Stimulated activated CD4-positive, alpha-beta T cell treated with anti-CD3 and anti-CD28 coated beads, TNF-alpha, amount 100 ng/mL, for 1 hour (primary cell): ENCODE measurements at places on chromosomes 5 and 9.

DNA sequence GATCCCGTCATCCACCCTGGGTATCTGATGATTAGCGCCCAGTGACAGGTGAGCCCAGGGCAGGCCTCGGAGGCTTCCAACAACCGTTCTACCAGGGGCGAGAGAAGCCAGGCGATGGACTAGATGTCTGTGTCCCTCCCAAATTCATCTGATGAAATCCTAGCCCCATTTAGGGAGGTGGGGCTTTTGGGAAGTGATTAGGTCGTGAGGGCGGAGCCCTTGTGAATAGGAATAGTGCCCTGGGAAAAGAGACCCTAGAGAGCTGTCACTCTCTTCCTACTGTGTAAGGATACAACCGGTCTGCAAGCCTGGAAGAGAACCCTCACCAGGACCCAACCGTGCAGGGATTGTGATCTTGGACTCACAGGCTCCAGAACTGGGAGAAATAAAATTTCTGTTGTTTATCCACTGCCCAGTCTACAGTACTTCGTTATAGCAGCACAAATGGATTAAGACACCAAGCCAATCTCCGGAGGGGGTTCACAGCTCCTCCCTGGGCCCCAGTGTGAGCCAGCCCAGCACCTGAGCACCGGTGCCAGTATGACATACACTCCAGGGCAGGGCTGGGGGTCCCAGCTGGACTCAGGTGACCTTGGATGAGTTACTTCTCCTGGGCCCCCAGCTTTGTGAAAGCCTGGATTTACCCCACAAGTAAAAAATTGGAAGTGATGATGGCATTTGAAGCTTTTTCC, 162.2 kb downstream of the DAB2IP start:
- DNase-seq, result no peak

GRCh38 chr5:90875456-90875855, 316.9 kb downstream of the ADGRV1 start:
- no peak for DNase-seq

DNA sequence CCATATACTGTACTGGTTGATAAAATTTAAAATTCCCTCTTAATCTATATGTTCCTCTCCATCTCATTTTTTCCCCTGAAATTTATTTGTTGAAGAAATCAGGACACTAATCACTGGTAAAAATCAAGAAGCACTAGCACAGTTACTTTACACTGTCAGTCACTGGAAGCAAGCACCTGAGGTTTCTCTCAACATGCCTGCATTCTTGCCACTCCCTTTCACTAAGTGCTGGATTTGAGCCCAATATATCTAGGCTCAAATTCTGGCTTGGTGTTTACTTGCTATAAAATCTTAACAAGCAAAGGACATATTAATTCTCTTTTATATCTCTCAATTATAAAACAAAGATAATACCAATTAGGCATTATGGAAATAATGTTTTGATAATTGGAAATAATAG, 58.6 kb downstream of the DIAPH1 start:
- no peak for DNase-seq

- no peak for DNase-seq
These were observed 96.5 kb downstream of the ARHGAP26 start for GRCh38 chr5:142866563-142867275.

DNA sequence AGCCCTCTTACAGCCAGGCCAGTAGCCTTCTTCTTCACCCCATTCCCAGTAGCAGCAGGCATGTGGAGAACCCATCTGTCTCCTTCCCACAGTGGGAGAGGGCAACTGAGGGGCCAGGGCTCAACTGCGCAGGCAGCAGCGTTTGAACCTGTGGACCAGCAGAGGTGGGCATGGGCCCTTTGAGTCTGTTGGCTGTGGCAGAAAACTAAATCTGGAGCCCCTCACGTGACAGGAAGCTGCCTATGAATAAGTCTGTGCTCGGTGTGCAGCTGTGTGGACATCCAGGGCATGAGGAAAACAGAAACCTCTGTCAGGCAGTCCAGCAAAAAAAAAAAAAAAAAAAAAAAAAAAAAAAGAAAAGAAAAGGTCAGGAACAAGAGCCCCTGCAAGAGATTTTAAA, 189.2 kb upstream of the NR3C1 start:
- no peak for DNase-seq

DNA sequence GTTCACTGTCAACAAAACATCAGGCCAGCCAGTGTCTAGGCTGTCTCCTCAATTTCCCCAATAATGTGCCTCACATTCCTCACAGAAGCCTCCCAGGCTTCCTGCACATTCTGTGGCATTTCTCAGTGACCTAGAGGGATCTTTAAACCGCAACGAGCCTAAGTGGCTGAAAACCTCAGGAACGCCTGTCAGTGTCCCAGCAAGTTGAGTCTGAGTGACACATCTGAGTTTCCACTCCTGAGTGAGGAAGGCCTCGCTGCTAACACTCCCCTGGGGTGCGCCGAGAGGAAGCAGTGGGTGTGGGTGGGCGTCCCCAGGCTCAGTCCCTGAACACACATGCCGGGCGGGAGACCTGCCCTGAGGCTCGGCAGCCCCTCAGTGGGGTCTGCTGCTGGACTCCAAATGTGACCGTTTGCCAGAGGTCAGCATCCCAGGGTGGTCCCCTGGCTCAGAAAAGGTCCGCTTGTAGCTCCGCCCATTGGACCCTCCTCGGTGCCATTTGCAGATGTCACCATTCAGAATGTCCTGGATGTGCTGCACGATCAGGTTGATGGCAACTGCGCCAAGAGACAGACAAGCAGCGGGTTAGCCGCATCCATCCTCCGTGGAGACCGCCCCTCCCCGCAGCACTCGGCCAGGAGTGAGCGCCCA, 6.3 kb downstream of the UCK1 start:
- no peak for DNase-seq

DNA sequence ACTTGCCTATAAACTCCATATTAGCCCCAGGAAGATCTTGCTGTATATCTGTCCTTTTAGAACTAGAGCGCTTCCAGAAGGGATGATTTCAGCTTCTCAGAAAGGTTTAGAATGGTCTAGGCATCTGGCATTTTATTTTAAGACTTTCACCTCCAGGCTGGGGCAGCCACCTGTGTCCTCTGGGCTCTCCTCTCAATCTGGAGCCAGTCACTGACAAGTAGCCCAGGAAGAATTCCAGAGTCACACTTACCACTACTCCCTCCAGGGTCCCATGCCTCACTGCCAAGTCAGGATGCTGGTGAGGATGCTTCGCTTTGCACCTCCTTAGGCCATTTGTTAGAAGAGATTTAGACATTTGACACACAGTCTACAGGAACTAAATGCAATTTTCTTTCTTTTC, 20.8 kb downstream of the B4GALT1 start:
- no peak for DNase-seq

DNA sequence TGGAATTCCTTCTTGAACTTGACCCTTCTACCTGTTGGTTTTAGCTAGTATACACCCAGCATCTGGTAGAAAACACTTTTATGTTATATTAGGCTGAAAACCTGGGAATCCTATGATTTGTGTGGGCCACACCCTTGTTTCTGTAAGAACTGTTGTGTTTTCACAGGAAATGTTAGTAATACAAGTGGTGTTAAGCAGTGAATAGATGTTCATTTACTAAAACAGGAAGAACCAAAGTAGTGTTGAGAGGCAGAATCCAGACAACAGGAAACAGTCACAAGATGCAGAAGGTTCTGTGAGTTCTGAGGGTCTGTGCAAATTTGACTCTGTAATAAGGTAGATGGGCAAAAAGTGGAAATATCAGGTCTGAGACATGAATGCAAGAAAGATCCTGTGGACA, 73.0 kb upstream of the RAI14 start:
- DNase-seq, result no peak
